ENCODE measurements at places on chromosomes 16 and 17. TPM values are rescaled to one million over a fixed set of nuclear protein-coding genes. Genes with fewer than 3 reads are reported as not detected.

Gene CRYM
- not detected for total RNA-seq

Gene IQCK
- 8.2 TPM for total RNA-seq

- no peak for DNase-seq
Measured at GRCh38 chr16:88878967-88879787, 12.7 kb upstream of the PABPN1L start.

Gene TMEM107
- 17.2 TPM for total RNA-seq

Gene MVP
- total RNA-seq: 141 TPM

Gene ADAD2
- total RNA-seq: not detected

Gene CCL8
- 0.13 TPM for total RNA-seq

Gene RAC3
- total RNA-seq: 14.5 TPM

- DNase-seq: no peak
Measured at GRCh38 chr17:7262192-7262934, at the start of gene CLDN7. Gene CLDN7, minus strand, starts transcription at chr17:7262478. Its CDS starts 435 bp downstream, at chr17:7262043.

GRCh38 chr17:42555122-42555622, 2.4 kb downstream of the HSD17B1 start:
- DNase-seq: no peak

- DNase-seq: no peak
Measured at GRCh38 chr16:2839650-2840450, 9.7 kb downstream of the ZG16B start.

- DNase-seq: no peak
Measured at GRCh38 chr16:27728691-27729090, 178.7 kb downstream of the KATNIP start.

- DNase-seq: no peak
Measured at GRCh38 chr17:81543339-81543675, 8.8 kb downstream of the FAAP100 start.

DNA sequence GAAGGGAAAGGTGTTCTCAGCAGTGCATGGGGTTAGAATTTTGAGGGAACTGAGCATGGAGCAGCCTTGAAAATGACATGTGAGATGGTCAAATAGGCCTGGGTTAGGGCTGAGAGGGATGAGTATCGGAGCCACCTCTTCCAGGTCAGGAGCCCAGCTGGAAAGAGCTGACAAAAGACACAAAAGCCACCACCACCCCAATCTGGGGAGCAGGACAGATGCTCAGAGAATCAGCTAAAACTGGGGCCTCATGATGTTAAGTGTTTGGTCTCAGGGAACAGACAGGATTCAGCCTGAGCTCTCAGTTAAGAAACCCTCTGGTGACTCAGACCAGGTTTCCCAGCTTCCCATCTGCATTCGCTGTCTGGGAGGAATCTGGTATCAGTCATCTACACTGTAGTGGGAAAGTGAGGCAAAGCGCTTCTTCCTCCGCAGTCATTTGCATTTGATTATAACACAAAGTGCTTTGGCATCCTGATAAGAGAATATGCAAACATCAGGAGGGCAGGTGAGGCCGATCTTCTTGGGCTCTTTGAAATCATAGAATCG, 2.6 kb downstream of the WNT9B start:
- DNase-seq: no peak

Gene NFATC2IP
- total RNA-seq: 18.5 TPM

DNA sequence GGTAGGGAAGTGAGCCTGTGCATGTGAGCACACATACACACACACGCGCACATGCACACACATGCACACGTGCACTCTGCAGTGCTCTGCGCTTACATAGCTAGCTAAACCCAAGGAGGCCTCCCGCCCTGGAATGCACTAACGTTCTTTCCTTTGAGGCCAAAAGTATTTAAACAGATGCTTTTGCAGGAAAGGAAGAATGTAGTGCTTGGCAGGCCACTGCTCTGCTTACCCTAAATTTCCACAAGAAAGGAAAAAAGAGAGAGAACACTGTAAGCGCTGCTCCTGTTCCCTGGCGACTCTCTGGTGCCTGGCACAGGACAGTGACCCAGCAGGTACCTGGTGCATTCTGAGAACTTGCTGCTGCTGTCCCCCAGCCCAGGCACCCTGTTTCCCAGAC, 31.3 kb upstream of the MRPS23 start:
- DNase-seq: no peak

GRCh38 chr17:57406131-57406980, 150.0 kb downstream of the MSI2 start:
- DNase-seq: no peak

DNA sequence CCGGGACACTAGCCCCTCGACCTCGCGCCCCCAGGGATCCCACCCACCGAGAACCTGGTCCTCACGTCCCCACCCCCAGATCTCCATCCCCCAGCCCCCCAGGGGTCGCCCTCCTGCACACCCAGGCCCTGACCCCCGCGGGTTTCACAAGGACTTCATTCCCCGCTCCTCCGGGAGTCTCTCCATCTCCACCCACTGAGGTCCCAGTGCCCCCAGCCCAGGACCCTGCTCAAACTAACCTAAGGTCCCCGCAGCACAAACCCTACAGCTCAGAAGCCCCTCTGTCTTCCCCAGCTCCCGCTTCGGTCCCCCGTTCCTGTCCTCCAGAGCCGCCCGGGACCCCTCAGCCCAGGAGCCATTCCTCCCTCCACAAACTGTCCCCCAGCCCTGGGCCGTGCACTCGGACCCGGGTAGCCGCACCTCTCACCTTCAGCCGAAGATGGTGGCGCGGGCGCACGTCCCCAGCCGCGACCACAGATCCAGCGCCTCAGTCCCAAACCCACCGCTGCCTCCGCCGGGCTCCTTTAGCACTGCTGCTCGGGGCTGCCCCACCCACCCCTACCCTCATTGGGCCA, at the start of gene MYH10:
Gene MYH10, minus strand, starts transcription at position 499 of the 575 bp plus-strand sequence. CDS start 7,479 bp downstream, outside the sequence.
- no peak for DNase-seq

DNA sequence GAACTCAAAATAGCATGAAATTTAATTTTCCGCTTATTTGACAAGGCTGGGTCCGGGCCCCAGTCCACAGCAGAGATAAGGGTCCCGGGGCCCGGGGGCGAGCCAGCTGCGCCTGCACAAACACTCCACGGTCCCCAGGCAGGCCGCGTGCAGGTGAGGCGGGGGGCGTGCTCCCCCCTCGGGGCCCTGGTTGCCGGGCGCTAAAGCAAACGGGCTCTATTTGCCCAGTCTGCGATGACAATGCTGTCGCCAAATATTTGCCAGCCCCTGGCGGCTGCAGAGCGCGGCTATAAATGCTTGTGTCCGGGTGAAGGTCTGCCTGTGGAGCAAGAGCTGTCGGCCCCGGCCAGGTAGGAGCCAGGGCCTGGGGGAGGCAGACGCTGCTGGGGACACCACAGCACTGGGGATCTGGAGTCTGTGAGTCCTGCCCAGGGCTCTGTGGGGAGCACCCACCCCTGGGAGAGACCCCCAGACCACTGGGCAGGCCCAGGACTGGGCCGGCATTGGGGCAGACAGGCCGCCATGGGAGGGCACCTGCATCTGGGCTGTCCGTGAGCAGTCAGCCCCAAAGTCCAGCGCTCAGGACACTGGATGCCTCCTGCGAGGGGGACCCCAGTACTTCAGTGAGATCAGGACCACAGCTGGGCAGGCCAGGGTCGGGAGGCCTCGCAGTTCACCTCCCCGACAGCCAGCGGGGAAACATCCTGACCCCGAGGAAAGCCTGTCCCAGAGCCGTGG, at the start of gene PERCC1:
Gene PERCC1, plus strand, starts transcription at position 320 of the 738 bp plus-strand sequence. CDS start 1,516 bp downstream, outside the sequence.
- DNase-seq: no peak

Measured in dermis microvascular lymphatic vessel endothelial cell (primary cell).